HFFc6 (cell line): ENCODE measurements at places on chromosomes 7 and 10.
A peak's percentile ranks its signal among the peaks of the same experiment; 100 is the strongest.

DNA sequence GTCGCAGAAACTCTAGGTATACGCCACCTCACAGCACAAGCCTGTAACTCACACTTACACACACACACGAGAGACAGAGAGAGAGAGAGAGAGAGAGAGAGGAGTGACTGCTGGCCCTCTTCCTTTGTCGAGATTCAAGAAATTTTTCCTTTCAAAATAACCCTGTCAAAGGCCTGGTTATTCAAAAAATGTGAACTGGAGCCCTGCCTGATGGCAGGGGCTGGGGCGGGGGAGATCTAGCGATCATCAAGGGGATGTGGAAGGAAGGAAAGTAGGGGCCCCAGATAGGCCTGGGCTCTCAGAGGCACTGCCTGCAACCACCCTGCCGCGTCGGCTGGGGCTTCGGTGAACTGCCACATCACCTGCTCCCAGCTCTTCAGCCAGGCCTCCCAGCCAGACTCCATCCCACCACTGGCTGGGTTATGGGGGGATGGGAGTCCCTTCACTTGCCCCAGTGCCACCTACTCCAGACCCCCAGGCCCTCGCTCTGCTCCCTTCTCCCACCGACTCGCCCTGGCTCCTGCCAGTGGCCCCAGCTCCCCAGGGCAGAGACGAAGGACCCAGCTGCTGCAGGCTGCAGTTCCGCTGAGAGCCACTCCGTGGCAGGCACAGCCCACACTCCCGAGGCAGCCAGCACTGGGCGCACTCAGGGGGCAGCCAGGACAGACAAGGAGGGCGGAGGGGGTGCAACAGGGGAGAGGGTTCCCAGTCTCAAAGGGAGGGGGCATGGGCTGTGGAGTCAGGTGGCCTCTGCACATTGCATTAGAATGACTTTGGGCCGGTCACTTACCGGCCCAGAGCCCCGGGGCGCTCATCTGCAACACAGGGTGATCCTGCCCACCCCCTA lies 15.3 kb downstream of the KCNH2 start:
- DNase-seq, result peak; percentile 16

DNA sequence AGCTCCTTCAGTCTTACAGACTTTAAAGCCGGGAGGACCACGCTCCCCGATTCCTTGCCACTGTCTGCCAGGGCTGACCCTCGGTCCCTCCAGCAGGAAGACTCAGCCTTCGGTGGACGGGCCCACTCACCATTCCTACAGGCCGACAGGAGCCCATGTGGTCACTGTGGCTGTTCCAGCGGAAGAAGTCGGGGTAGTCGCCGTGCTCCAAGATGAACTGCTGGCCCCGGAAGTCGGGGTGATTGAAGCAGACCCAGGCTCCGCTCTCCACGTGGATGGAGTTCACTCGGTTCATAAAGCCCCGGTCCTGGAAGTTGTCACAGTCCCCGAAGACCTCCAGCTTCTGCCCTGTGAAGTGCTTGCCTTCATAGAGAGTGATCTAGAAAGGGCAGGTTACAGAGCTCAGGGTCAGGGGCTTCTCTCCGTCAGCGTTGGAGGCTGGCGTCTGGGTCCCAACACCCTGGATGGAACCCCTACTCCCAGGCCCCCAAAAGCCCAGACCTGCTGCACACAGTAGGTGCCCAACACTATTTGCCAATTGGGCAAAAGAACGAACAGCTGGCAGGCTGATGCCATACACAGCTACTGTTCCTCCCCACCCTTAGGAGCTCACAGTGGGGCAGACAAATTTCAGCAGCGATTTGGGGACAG lies 1.9 kb downstream of the CRYGN start:
- no peak for DNase-seq

- no peak for DNase-seq
Observed at GRCh38 chr10:19913987-19914386, 97.8 kb downstream of the PLXDC2 start.

DNA sequence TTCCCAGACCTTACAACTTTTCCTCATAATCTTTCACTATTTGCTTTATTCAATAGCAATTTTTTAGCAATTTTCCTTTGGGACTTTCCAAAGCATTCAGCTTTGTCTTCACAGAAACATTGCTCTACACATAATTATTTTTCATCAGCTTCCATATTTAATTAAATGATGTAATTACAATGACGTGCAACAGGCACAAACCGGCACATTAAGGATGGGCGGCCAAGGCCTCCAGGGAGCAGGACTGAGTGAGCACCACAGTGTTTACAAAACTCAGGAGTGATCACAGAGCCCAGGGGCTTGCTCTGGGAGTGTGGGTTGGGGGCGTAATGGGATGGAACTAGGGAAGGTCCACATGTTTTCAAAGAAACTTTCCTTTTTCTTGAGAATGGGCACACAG lies 69.8 kb downstream of the MAD1L1 start:
- no peak for DNase-seq

DNA sequence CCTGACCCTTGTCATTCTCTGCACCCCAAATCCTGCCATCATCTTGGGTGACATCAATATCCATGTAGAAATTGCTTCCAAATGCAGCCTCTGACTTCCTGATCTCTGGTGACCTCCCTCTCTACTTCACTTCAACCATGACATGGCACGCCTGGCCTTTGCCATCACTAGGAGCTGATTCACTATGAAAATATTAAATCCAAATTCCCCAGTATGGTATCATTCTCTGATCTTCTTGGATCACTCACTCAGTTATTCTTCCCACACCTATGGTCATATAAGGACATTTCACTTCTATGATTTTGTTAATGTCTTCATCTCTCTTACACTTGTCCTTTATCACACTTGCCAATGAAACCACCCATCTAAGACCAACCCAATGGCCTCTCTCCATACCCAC lies 73.7 kb upstream of the ODAD2 start:
- peak; percentile 28 for DNase-seq

- DNase-seq, result peak; percentile 55
Observed at GRCh38 chr7:5421714-5422395, 1.8 kb downstream of the TNRC18 start.

- DNase-seq, result no peak
Observed at GRCh38 chr10:29276251-29276850, 12.5 kb upstream of the LYZL1 start.

GRCh38 chr7:90629297-90629918 lies 33.3 kb downstream of the CDK14 start:
- peak; percentile 60 for DNase-seq

- no peak for DNase-seq
Observed at GRCh38 chr10:101695404-101695890, 477 bp upstream of the FBXW4 start.

DNA sequence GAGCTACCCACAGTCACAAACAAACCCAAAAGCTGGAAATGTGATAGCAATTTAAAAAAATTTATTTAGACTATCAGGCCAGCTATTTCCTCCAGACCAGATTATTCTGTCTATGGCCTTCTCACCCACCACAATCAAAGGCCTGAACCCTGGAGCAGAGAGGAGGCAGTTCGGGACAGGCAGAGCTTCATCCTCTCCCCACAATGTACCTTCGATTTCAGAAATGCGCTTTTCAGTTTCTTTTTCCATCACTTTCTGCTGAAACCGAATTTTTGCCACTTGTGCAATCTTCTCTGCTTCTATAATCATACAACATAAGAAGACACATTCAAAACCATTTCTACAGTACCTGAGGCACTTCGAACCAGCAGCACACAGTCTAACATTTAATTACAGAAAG lies 29.9 kb downstream of the ERLIN1 start:
- DNase-seq, result no peak

GRCh38 chr10:106576534-106576933 lies 588.0 kb downstream of the SORCS1 start:
- DNase-seq, result no peak

- no peak for DNase-seq
Observed at GRCh38 chr10:89609833-89610346, 35.2 kb downstream of the PANK1 start.

DNA sequence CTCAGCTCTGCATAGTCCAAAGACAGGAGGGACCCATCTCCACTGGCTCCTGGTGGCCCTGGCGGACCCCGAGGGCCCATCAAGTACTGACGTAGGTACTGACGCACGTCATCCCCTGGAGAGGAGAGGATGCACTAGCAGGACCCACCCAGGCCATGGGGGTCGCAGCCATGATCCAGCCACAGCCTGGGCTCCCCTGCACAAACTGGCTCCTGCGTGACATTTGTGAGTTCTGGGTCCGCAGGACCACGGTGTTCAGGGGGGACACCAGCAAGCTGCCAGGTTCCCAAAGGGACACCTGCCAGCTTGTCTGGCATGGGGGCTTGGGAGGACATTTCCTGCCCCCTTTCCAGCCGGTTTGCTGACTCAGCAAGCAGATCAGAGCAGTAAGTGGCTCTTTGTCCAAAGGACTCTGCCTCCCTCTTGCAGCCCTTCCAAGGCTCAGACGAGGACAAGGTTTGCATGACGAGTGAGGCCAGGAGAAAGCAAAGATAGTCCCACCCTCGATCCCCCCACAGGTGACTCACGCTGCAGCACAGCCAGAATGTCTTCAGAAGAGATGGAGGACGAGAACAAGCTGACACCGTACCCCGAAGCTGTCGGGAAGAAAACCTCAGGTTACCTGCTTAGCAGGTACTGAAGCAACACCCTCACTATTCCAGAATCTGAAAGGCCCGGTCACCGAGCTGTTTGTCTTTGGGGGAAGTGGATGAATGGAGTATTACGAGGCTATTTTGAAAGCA lies 49.0 kb downstream of the COL17A1 start:
- no peak for DNase-seq

- no peak for DNase-seq
Observed at GRCh38 chr7:47548546-47548945, 33.4 kb downstream of the TNS3 start.

GRCh38 chr10:31648966-31649365 lies 279.7 kb downstream of the ARHGAP12 start:
- no peak for DNase-seq

DNA sequence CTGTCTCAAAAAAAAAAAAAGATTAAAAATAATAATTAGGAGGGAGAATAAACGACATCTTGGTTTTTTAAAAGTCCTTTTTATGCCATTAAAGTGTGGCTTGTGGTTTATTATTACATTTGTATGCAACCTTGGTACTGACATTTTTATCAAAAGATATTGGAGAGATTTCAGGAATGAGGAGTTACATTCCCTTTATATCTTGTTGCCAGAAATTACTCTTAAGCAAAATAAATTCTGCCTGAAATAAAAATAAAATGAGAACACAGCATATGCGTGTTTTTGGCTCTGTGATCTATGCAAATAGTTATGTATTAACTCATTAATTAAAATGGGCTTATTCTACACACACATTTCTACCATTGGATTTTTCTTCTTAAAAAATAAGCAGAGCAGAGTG lies 202.4 kb downstream of the BICC1 start:
- no peak for DNase-seq

DNA sequence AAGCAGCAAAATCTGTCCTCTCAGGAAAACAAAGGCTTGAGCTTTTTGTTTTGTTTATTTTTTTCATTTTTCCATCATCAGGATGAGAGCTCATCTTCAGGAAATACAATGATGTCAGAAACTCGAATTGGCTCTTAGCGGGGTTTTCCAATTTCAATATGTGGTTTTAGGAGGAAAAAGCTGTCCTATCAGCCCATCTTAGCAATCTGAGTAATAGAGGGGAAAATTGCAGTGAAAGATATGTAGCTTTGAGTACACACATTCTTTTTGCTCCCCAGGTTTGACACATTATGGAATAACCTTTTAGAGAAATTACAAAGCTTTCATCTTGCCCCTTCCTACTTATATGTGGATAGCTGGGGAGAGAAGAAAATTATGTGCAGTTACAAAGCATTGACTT lies 113.6 kb upstream of the MYO3A start:
- no peak for DNase-seq

DNA sequence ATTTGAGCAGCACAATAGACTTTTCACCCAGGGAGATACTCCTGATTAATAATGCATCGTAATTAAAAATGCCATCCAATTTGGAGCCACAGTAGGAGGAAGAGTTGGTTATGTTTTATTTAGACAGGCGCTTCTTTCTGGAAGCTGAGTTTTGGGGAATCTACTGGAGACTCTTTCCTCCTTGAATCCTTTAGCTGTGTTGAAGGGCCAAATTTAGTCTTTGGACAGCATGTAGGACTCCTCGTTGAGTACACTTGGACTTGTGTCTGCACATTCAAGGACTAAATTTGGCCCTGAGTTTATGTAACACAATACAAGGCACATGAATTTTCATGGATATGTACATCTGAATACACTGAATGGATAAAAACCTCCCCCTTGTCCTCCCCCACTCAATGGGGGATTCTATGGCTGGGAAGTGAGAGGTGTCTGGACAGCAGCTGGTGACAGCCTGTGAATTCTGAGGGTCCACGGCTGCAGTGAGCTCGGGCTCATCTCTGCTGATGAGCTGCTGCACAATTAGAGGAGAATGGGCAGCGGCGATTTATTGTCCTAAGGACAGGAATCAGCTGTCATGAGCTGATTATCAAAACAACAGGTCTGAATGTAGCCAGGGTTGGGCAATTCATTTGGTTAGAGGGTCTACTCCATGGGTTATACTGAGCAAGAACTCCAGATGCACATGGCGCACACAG lies 95.2 kb downstream of the PRTFDC1 start:
- DNase-seq, result no peak

- DNase-seq, result no peak
Observed at GRCh38 chr10:51348622-51349021, 274.3 kb downstream of the PRKG1 start.

GRCh38 chr7:135262623-135263320 lies 29.1 kb downstream of the STRA8 start:
- no peak for DNase-seq

GRCh38 chr7:92655346-92655884 lies 65.2 kb upstream of the FAM133B start:
- no peak for DNase-seq
